Stimulated activated CD4-positive, alpha-beta T cell treated with anti-CD3 and anti-CD28 coated beads, Interleukin-1b, Interleukin-23, amount 100 ng/mL, for 1 hour (primary cell): ENCODE measurements at places on chromosomes 5 and 9.

GRCh38 chr5:180959661-180960060 lies 29.0 kb upstream of the BTNL3 start:
- no peak for DNase-seq

DNA sequence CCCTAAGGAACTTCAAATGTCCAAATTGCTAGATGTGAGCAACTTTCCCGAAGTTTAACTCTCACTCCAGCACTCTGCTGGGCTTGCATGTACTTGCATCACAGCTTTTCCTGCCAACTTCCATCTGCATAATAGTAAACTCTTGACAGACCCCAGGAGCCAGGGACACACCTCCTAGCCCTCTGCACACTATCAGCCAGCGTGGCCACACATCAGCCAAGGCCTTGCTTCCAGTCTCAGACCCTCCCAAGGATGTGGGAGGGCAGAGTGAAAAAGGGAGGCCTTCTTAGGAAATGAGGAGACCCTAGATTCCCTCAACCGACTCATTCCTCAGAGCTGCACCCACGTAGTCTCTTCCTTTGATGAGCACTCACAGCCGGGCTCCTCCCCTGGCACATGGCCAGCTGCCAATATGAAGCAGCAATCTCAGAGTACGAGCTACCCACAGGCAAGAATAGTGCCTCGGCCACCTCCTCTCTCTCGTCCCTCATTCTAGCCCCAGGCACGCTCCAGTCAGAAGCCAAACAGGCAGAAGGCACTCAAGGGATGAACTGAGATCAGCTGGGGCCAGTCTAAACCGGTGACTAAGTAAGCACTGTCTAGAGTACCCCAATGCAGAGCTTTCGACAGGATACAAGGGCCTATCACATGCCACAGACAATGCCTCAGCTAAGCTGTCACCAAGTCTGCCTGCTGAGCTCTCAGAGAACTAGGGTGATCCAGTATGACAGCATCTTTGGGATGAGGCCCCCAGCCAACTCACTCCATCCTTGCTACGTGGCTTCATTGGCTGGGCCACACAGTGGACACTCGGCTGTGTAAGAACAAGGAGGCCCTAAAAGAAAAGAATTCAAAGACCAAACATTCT lies 2.3 kb downstream of the P4HA2 start:
- no peak for DNase-seq

- DNase-seq = no peak
Measured at GRCh38 chr5:65087154-65087553, 318.4 kb downstream of the CWC27 start.

- DNase-seq = no peak
Measured at GRCh38 chr5:132303589-132303988, 9.4 kb downstream of the SLC22A4 start.
